Fibroblast of pulmonary artery (primary cell): ENCODE measurements at places on chromosomes 2 and 18.
A peak's percentile ranks its signal among the peaks of the same experiment; 100 is the strongest.

DNA sequence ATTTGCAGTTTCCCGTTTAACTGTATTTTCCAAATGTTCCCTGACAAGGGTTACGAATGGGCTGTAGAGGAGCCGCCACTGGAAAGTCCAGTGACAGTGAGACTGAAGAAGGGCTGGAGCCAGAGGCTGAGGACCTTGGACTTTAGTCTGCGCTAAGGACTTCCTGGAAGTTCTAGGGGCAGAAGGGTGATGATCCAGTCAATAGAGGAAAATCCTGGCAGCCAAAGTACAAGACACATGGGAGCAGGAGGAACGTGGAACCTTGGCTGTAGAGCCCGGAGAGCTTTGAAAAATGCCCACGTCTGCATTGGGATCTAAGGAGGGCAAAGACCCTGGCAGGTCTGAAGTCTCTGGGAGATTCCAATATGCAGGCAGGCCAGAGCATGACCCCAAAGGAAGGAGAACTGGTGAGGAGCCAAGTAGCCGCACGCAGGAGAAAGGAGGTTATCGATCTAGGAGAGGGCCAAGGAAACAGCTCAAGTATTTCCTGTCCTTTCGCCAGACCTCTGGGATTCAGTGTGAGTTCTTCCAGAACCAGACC is 28.5 kb downstream of the MBP start:
- peak; percentile 79 for DNase-seq

- no peak for DNase-seq
Measured at GRCh38 chr2:237801466-237801865, 2.9 kb downstream of the RBM44 start.

- no peak for DNase-seq
Measured at GRCh38 chr2:130936451-130936850, 99.7 kb downstream of the ARHGEF4 start.

DNA sequence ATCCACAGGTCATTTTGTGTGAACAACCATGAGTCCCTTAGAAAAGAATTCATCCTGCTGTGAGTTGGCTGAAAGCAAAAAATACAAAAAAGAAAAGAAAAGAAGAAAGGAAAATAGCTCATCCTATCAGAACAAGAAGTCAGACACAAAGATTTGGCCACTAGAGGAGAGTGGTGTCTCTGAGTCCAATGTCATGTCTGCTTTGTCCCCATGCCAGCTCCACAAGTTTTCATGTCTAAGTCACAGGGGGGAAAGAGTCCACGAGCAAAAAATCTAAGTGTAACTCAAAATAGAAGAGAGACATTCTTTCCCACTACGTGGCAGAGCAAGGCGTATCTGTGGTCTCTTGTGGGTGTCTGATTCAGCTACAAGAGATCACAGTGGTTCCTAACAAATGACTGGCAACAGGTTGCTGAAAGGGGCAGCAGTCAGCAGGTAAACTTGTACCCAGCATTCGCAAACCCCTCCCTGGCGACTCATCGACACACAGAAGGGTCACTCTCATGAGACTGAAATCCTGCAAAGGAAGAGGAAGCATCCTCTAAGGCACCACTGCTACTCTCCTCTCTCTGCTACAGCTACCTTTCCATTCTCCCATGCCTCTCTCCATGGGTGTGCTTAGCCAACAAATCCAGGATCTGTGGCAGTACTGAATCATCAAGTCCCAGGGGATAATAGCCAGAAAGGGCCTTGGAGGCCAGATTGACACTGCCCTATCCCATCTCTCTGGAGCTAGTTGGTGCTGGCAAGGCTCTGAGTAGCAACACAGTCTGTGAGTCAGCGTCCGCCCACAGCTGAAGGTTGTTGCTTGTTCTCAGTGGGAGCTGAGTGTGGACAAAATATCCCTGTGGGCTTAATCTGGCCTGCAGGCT is 123.0 kb upstream of the SLC39A10 start:
- DNase-seq = peak; percentile 89

DNA sequence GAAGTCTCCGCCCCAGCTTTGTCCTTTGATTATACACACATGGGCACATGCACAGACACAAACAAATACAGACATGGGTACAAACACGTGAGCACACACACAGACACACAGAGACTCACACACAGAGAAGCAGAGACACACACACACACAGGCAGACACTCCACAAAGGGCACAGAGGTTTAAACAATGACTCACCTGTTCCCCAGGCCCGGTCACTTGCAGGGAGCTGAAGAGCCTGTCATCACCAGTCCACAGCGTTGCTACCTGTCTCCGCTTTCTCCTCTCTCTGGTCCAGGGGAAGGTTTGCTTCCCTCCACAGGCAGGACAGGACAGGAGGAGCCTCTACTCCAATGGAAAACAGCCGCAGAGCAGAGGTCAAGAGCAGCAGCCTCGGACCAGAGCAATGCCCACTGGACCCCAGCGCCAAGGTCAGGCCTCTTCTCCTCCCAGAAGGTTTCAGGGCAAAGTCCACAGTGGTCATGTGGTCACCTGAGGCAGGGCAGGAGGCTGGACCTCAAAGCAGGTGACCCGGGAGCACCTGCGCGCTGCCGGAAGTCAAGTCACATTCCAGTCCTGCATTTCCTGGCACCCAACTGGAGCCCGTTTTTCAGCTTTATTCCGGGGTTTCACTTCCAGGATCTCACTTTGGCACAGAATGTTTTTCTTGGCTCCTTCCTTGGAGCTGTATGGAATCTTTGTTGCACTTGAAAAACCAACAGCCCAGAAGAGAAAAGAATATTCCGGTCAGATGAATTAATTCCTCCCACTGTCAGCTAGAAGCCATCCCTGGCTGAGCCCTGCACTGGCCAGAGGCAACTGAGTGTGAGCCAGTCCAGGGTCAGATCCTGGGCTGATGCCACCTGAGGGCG is at the start of gene RAB17:
RAB17 (minus strand) TSS at position 463 of the 869 bp plus-strand sequence. CDS start 4,580 bp downstream, outside the sequence.
- DNase-seq = peak; percentile 46

DNA sequence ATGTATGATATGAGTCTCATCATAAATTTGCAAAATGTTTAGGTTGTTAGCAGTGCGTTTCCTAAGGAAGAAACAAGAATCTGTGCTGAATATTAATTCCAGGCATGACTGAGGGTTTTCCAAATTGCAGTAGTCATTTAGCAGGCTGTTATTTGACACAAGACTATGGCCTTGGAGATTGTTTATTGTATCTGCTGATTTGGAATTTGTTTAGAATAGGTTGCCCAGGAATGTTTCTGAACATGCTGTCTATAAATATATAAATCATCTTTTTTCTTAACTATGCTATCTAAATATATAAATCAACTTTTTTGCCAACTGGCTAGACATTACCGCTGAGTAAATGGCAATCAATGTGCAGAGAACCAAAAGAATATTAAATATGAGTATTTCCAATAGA is 90.9 kb downstream of the DOK6 start:
- DNase-seq = no peak

GRCh38 chr2:198054299-198054698 is 249.9 kb downstream of the PLCL1 start:
- DNase-seq = peak; percentile 48

GRCh38 chr18:25100418-25100817 is 251.5 kb downstream of the ZNF521 start:
- DNase-seq = no peak

- no peak for DNase-seq
Measured at GRCh38 chr2:26429779-26430578, 28.3 kb downstream of the DRC1 start.
